CD4-positive, CD25-positive, alpha-beta regulatory T cell (primary cell): ENCODE measurements at places on chromosomes 3 and 15.

DNA sequence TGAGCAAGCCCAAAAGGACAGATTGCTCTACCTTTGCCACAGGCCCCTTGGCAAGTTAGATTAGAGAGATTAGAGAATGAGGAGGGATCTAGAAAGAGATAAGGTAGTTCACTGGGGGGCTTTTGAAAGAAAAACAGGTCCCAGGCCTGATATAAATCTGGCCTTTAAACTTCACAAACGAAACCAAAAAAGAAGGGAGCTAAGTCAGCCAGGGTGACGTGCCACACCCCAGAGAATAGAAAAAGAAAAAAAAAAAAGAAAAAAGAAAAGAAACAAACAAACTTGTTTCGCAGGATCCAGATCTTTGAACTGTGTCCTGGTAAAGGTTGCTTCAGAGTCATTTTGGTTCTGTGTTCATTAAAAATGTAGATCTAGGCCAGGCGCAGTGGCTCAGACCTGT is 3.6 kb downstream of the KAT2B start:
- DNase-seq: peak; percentile 54

GRCh38 chr3:50295553-50296431 is 3.4 kb downstream of the HYAL3 start:
- DNase-seq: no peak

DNA sequence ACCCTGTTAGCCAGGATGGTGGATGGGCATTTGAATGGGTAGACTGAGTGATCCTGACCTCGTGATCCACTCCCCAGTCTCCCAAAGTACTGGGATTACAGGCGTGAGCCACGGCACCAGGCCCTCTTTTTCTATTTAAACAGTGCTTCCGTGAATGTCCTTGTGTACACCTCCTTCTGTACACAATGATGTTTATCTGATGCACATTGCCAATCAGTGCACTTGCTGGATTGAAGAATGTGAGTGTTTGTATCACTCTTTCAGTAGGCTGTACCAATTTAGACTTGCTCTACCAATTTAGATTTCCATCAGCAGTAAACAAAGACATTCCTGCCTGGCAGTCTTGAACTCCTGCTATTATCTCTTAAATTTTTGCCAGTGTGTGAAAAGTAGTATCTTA is 8.9 kb upstream of the ZNF619 start:
- DNase-seq: no peak

GRCh38 chr3:46495901-46496456 is 1.8 kb upstream of the RTP3 start:
- DNase-seq: no peak

- no peak for DNase-seq
Measured at GRCh38 chr3:15292765-15293522, 39.4 kb downstream of the SH3BP5 start.

GRCh38 chr3:51703761-51704510 is 2.9 kb upstream of the GRM2 start:
- DNase-seq: no peak

- DNase-seq: no peak
Measured at GRCh38 chr3:139934613-139935015, 371 bp upstream of the CLSTN2 start.

GRCh38 chr3:118075873-118076272 is 958.8 kb downstream of the IGSF11 start:
- DNase-seq: no peak

GRCh38 chr3:51099794-51100535 is 285.1 kb upstream of the MANF start:
- no peak for DNase-seq

DNA sequence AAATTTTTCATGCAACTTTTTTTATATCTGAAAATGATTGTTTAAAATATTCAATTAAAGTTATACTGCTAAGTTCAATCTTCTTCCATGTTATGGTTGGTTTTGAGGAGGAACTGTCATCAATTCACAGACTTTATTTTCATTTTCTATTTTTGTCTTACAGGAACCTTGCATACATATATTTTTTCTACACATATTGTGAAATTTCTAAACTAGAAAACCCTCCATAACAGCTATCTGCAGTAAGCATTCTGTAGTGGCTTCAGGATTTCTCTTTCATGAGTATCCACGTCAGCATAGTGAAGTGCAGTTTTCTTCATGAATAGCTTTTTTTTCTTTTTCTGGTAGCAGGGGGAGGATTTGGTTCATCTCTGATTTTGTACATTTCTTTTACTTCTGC is 48.2 kb downstream of the ATR start:
- no peak for DNase-seq

- no peak for DNase-seq
Measured at GRCh38 chr3:63559884-63560283, 92.6 kb upstream of the SNTN start.

DNA sequence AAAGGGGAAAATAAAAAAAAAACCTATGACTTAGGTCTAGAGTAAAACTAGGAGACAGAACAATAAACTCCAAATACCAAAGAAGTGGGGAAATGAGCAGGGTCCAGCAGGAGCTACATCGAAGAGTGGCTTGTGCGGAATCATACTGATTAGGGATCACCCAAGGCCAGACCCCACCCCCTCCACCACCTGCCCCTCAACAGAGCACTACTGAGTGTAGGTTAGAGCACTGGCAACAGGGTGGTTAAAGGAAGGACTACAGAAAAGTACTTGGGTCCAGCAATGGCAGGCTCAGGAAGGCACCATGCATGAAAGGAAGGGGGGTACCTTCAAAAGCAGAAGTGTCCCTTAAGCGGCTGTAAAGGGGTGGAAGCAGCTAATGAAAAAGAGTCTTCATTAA is 96.2 kb downstream of the UBE3A start:
- DNase-seq: no peak

- no peak for DNase-seq
Measured at GRCh38 chr3:156563900-156564682, 9.2 kb upstream of the SSR3 start.

GRCh38 chr3:133996251-133996661 is 33.5 kb downstream of the SLCO2A1 start:
- DNase-seq: no peak

- no peak for DNase-seq
Measured at GRCh38 chr15:59199626-59200465, 6.8 kb upstream of the LDHAL6B start.

- DNase-seq: no peak
Measured at GRCh38 chr3:184143327-184143726, 8.2 kb downstream of the EIF2B5 start.

GRCh38 chr3:136984837-136985236 is 27.1 kb downstream of the IL20RB start:
- peak; percentile 37 for DNase-seq

- DNase-seq: no peak
Measured at GRCh38 chr3:98740324-98740723, 22.8 kb upstream of the ST3GAL6 start.

GRCh38 chr3:10198761-10199649 is 34.3 kb downstream of the IRAK2 start:
- peak; percentile 89 for DNase-seq

- no peak for DNase-seq
Measured at GRCh38 chr15:65940618-65940909, 71.3 kb downstream of the RAB11A start.

GRCh38 chr3:31172336-31172735 is 277.9 kb upstream of the GADL1 start:
- no peak for DNase-seq

- DNase-seq: no peak
Measured at GRCh38 chr3:81743096-81744025, 18.1 kb downstream of the GBE1 start.

DNA sequence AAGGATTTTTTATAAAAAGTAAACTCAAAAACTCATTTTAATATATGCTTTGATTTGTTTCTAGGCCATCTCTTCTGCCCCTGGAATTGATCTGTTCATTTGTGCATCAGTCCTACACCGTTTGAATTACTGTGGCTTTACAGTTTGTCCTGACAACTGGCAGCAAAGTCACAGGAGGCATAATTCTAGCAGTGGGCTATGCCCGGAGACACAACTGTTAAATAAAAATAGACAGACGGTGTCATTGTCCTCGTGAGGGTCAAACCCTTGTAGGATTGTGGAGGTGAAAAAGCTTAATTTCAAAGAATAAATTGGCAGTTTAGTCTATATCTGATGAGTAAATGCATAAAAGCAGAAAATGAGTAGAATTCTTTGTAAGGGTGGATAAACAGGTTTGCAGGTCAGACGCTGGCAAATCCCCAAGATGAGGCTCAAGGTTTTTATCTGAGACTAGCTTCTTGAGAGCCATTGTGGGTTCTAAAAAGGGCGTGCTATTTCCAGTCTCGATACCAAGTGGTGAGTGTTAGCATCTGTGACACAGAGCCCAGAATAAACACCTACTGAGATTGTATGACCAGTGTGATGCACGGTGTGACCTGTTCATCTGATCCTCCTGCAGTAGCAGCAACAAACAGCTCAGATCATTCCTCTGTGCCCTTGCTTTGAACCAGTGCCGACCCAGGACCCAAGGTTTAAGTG is 51.5 kb upstream of the SLCO3A1 start:
- no peak for DNase-seq

- no peak for DNase-seq
Measured at GRCh38 chr3:38114875-38115644, 21.9 kb downstream of the ACAA1 start.

- DNase-seq: no peak
Measured at GRCh38 chr3:102361101-102361500, 73.7 kb upstream of the ZPLD1 start.

- DNase-seq: no peak
Measured at GRCh38 chr3:72636969-72637597, 211.2 kb downstream of the SHQ1 start.

DNA sequence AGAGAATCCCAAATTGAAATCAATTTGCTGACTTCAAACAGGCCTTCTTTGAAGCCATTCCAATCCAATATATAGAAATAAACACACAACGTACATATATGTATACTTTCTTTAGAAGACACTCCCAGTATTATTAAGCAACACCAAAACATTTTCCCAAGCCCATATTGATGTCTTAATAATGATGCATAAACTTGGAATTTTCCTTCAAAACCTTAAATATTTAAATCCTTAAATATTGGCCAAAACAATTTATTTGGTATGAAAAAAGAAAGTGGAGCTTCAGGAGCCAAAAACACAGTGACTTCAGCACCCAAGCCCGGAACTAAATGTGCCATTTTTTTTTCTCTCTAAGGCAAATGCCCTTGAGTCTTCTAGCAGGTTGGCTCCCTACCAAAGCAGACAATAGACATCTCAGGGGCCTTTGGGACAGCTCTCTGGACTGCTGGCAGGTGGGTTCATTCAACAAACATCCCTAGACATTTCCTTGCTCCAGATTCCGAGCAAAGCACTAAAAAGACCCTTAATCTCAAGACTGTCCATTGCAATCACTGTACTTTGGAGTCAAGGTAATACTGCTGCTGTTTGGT is 384.7 kb downstream of the NTRK3 start:
- DNase-seq: no peak

GRCh38 chr15:69809421-69809820 is 288.3 kb downstream of the TLE3 start:
- DNase-seq: no peak

DNA sequence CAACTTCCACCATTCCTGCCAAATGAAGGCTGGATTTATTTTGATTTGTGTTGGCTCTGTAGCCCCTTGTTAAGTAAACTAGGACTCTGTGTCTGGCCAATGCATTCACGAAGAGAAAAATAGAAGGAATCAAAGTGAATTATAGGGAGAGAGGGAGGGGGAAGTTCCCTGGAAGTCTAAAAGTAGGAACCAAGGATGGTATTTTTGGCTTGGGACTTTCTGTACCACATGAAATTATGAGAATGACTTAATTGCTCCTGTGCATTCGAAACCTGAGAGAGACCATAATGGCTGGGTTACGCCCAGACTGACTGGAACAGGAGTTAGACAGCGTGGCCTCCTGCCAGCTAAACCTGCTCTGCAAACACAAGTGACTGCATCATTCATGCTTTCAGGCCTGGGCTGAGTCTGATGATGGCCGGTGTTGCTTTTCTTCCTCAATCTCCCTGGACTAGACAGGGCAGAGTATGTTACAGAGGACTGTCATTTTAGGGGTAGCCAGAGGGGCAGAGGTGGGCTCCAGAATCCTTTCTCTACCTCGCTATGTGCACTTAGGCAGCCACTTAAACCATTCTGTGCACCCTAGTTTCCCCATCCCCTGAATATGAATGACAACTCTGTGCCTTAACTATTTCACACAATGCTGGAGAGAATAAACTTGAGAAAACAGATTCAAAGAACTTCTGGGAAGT is 58.9 kb downstream of the MYO1E start:
- no peak for DNase-seq

DNA sequence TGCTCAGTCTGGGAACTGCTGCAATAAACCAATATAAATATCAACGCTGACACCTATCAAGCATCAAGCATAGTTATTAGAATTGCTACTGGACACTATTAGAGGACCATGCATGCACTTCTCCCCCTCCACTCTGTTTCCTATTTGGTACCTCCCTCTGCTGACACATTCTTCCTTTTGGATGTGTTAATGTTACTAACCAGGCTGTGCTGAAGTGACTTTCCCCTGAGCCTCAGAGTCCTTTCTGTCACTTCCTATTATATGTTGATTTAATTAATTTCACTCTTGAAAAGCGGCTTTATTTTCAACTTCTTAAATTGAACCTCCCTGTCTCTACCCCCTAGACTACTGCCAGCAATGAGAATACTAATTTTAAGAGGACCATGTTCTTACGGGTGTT is 379.1 kb downstream of the MCTP2 start:
- no peak for DNase-seq

- no peak for DNase-seq
Measured at GRCh38 chr15:65837301-65838294, 31.7 kb upstream of the RAB11A start.

DNA sequence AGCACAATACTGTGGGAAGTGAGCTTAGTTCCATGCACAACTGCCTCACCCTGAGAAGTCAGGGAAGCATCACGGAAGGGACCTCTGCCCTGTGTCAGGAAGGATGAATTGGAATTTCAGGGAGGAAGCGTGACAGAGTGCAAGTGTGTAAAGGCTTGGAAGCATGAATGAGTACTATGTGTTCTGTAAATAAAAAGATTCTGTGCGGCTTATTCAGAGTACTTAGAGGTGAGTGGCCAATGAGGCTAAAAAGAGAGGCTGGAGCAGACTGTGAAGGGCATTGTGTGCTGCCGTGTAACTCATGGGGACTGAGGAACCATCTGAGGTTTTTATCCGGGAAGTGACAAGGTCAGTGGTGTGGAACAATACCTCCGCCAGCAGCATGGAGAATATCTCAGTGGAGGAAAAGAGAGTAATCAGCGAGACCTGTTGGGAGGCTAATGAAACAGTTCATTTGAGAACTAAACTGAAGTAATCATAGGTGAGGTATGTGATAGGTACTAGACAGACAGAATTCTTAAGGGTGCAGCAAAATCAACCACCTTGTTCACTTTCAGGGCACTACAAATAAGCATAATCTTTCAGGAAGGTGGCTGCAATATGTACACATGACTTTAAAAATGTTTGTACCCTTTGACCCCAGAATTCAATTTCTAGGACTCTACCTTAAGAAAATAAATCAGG is 64.9 kb upstream of the SPRED1 start:
- DNase-seq: no peak

DNA sequence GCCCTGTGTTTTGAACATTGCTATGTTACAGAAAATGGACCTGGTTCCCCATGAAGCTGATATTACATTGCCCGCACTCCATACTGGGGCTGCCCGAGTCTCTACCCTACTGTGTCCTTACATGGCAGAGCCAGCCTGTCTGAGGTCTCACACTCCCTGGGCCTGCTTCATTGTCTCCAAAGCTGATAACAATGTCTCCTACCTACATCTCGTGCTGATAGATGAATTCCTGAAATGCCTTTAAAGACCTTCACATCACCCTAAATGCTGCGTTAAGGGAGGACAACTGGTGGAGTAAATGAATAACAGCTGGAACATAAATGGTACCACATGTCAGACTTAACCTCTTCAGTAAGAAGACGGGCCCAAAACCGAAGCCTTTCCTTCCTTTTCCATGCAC is 62.9 kb upstream of the PTX3 start:
- no peak for DNase-seq

- no peak for DNase-seq
Measured at GRCh38 chr15:24899795-24900194, 55.0 kb upstream of the SNRPN start.
